ENCODE measurements at places on chromosomes 12 and 14. TPM values are rescaled to one million over a fixed set of nuclear protein-coding genes. Genes with fewer than 3 reads are reported as not detected.

GRCh38 chr12:46103559-46104383, 113.4 kb upstream of the SCAF11 start:
- no peak for DNase-seq
- no peak overlapping the region for H3K27ac ChIP-seq
- H3K36me3 ChIP-seq, result no peaks in the 10 kb centered on the region
- H3K27me3 ChIP-seq, result peaks cover 9% of the 10 kb centered on the region

DNA sequence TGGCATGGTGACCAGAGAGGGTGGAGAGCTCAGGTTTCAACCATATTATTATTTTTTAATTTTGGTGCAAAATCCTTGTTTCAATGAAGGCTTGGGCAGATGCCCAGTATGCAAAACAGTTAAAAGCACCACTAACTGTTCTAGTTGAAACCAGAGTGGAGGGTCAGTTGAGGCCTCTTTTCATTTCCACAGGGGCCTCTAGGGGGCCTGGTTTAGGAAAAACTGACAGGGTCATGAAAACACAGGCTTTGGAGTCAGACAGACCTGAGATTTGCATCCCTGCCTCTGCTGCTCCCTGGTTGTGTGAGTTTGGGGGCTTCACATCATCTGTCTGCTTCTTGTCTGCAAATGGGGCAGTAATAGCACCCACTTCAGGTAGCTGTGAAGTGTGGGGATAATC, 3.3 kb upstream of the RPH3A start:
- H3K27ac ChIP-seq, result no peak overlapping the region
- no peak overlapping the region for H3K4me3 ChIP-seq
- peaks cover 6% of the 10 kb centered on the region for H3K27me3 ChIP-seq
- no peak for DNase-seq
- H3K4me1 ChIP-seq, result no peaks in the 10 kb centered on the region

DNA sequence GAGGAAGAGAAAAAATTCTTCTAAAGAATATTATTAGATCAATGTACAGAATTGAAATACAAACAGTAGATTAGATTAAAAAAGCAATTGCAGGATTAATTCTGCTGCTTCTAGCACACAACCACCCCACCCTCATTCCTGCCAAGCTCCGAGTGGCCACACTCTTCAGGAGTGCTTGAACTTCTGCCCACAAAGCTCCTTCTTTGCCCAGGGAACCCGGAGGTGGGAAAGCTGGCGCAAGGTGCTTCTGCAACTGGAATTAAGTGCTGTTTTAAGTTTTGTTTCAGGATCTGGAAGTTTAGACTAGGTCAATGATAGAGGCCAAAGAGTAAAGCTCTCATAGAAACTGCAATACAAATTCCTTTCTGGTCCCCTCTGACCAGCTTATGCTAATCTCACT, 94.1 kb upstream of the BMP4 start:
- H3K4me3 ChIP-seq, result no peak overlapping the region
- H3K27ac ChIP-seq, result no peak overlapping the region
- no peaks in the 10 kb centered on the region for H3K27me3 ChIP-seq
- no peak for DNase-seq

- no peak overlapping the region for H3K27ac ChIP-seq
- H3K36me3 ChIP-seq, result peaks cover 10% of the 10 kb centered on the region
Measured at GRCh38 chr12:2832550-2833127, 2.2 kb downstream of the NRIP2 start.

DNA sequence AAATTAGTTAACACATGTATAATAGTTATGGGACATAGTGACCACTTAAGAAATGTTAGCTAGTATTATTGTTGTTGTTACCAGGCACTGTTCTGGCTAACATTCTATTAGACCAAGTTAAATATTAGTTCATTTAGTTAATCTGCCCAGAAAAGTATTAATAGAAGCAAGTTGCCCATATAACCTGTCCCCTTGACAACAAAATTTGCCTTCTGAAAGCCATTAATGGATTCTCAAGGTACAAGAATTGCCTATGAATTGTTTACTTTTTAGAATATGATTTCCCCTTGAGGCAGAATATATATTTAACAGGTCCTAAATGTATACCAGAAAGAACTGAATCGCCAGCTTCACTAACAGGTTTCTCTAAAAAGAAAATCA, 167.3 kb upstream of the TMCC3 start:
- peaks cover 13% of the 10 kb centered on the region for H3K36me3 ChIP-seq
- no peak for DNase-seq
- no peaks in the 10 kb centered on the region for H3K27me3 ChIP-seq
- no peaks in the 10 kb centered on the region for H3K4me1 ChIP-seq

- DNase-seq, result no peak
- H3K27me3 ChIP-seq, result peaks cover 5% of the 10 kb centered on the region
- peaks cover 12% of the 10 kb centered on the region for H3K4me1 ChIP-seq
- H3K4me3 ChIP-seq, result no peak overlapping the region
- H3K36me3 ChIP-seq, result no peaks in the 10 kb centered on the region
Measured at GRCh38 chr12:49922349-49923034, 18.8 kb upstream of the FAIM2 start.

DNA sequence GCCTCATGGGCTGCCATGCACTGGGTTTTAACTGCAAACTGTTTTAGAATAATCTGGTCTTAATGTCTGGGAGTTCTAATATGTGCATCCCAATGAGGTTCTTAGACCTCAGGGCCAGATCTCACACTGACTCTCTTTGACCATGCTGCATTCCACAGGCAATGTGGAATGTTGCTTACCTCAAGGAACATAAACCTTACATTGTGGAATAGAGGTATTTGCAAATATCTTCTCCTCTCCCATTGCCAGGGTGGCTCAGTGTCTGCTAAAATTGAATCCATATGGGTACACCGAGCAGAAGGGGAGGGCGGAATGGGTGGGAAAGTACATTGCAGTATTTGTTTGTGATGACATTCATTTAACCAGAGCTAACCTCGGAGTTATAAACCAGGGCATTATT, 78.6 kb downstream of the CHST11 start:
- no peaks in the 10 kb centered on the region for H3K36me3 ChIP-seq
- no peak for DNase-seq
- H3K4me1 ChIP-seq, result peaks cover 11% of the 10 kb centered on the region
- H3K4me3 ChIP-seq, result no peak overlapping the region

DNA sequence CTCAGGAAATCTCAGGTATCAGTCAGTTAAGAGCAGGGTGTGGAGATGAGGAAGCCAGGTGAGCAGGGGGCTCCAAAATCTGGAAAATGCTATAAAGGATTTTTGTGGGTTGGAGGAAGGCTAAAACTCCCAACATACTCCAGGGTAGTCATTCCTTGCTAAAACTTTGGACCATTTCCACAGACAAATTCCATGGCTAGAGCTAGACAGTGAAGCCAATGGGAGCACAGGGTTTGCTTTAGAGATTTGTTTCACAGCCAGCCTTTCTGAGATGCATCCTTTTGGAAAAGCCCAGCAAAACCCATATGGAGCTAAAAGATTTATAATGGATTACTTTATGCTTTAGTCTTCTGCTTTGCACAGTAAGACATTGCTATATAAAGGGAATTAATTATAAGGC, 146.5 kb downstream of the SAMD4A start:
- peak; percentile 52 for DNase-seq
- peak overlapping the region; percentile 66 for H3K27ac ChIP-seq
- no peak overlapping the region for H3K4me3 ChIP-seq
- H3K4me1 ChIP-seq, result peaks cover 63% of the 10 kb centered on the region
- H3K36me3 ChIP-seq, result peaks cover 8% of the 10 kb centered on the region
- H3K27me3 ChIP-seq, result peaks cover 3% of the 10 kb centered on the region

- H3K27ac ChIP-seq, result no peak overlapping the region
- H3K4me1 ChIP-seq, result peaks cover 24% of the 10 kb centered on the region
- no peak overlapping the region for H3K4me3 ChIP-seq
- DNase-seq, result no peak
- peaks cover 16% of the 10 kb centered on the region for H3K36me3 ChIP-seq
Measured at GRCh38 chr14:103514596-103515421, 7.8 kb downstream of the CKB start.

GRCh38 chr14:95537298-95538089, 2.6 kb downstream of the GLRX5 start:
- H3K4me3 ChIP-seq, result peak overlapping the region; percentile 91
- no peak for DNase-seq
- peaks cover 3% of the 10 kb centered on the region for H3K36me3 ChIP-seq
- no peak overlapping the region for H3K27ac ChIP-seq

DNA sequence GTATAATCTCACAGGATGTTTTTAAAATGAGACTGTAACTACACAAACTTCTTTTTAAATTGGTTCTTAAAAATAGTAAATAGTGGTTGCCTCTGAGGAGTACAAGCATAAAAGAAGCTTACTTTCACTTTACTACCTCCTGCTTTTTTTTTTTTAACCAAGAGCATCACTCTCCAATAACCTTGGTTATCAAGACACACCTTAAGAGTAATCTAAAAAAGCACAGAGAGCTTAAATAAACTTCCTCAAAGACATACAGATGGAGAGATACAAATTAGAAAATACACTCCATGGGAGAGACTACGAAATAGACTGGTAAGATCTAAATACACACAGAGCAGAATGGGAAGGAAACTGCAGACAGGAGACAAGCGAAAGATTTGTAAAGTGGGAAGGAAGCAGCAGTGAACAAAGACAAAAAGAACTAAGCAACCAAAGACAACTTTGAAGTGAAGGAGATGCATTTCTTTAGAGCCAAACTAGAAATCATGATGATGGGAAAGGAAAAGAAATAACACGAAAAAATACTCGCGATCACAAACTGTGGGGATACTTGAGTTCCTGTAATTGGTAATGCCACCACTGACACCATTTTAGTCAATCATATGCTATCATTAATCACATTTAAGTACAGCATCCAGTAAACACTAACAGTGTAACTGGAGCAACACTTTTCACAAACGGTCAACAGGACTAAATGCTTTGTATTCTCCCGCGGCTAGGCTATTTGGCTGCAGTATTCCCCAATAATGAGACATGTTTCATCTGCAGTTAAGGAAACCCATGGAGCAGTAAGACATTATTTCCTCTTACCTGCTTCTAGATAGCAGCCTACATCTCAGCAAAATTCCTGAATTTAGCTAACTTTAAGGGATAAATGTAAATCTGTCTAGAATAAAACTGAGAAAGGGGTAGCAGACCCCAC, 8.2 kb downstream of the SINHCAF start:
- peaks cover 61% of the 10 kb centered on the region for H3K4me1 ChIP-seq
- no peaks in the 10 kb centered on the region for H3K27me3 ChIP-seq
- peak overlapping the region; percentile 67 for H3K27ac ChIP-seq
- no peak for DNase-seq

- H3K4me3 ChIP-seq, result no peak overlapping the region
- DNase-seq, result no peak
- no peaks in the 10 kb centered on the region for H3K36me3 ChIP-seq
- H3K27ac ChIP-seq, result no peak overlapping the region
- H3K27me3 ChIP-seq, result peaks cover 20% of the 10 kb centered on the region
- no peaks in the 10 kb centered on the region for H3K4me1 ChIP-seq
Measured at GRCh38 chr14:99951085-99951484, 114.1 kb upstream of the EVL start.

DNA sequence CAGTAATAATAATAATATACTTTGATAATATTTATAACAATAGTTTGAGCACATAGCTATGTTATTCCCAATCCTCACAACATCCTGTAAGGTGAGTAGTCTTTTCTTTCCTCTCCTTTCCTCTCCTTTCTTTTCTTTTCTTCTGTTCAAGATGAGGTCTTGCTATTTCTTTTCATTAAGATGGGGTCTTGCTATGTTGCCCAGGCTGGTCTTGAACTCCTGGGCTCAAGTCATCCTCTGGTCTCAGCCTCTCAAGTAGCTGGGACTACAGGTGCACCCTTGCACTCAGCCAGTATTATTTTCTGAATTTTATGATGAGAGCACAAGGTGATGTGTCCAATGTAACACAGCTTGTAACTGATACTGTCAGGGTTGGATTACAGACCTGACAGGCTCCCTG, 134.6 kb downstream of the OTOGL start:
- H3K4me1 ChIP-seq, result peaks cover 22% of the 10 kb centered on the region
- H3K27me3 ChIP-seq, result no peaks in the 10 kb centered on the region
- no peak overlapping the region for H3K4me3 ChIP-seq
- no peak overlapping the region for H3K27ac ChIP-seq
- no peak for DNase-seq

DNA sequence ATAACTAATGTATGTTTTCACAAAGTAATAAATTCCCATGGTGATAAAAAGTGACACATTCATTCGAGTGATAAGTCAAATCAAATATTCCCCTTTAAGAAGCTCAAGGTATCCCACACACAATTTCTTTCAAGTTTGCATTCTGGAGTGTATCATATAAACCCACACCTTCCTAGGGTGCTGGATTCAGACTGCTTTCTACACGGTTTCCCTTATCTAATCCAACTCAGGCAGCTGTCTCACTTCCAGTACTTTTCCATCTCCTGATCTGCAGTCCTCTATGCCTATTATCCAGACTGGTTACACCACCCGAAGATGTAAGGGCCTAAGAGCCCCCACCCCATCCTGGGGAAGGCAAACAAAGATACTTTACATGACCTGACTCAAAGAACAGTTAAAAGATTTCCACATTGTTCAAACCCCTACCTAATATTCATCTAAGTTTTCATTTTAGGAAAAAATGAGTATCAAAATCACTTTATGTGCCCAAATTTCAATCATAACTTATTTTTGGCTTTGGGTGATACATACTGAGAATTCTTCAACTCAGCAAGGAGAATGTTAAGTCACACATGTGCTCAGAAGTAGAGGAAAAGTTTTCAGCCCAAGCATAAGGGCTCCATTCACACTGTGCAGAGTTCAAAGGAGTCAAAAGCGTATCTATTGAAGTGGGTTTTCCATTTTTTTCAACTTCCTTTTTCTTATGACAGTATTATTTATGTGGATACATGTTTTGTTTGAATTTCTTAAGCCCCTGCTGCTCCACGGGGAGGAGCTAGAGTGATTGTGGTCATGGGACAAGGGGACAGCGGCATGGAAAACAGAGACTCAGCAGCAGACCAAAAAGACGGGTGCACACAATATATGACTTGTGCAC, 41.8 kb downstream of the CORO1C start:
- H3K4me3 ChIP-seq, result peak overlapping the region; percentile 87
- peaks cover 86% of the 10 kb centered on the region for H3K4me1 ChIP-seq
- DNase-seq, result no peak
- peak overlapping the region; percentile 99 for H3K27ac ChIP-seq
- H3K36me3 ChIP-seq, result peaks cover 36% of the 10 kb centered on the region

GRCh38 chr14:99791476-99792209, 1.6 kb upstream of the EML1 start:
- H3K36me3 ChIP-seq, result 0 out of 2 replicates have a peak, but pooled peaks cover under 1% of the 10 kb centered on the region
- peak overlapping the region; percentile 24 for H3K27ac ChIP-seq
- H3K4me1 ChIP-seq, result peaks cover 44% of the 10 kb centered on the region
- H3K4me3 ChIP-seq, result no peak overlapping the region
- H3K27me3 ChIP-seq, result peaks cover 3% of the 10 kb centered on the region

DNA sequence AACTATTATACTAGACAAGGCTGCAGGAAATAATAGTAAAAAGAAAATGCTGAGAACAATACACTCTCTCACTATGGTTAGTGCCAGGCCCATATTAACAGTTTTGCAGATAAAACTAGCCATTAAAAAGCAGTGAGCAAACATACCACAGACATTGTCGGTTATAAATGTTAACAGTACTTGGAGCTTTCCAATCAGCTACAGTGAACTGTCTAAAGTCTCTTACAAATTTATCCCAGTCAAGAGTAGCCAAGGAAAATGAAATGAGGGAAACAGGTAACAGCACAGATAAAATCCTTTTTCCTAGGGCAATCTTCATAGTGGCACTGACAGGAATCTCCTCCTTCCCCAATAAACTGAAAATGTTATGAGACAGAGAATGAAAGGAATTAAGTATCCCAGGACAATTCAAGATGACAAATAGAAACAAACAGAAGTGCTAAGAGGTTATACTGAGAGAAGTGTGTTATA, 30.8 kb downstream of the PAWR start:
- H3K36me3 ChIP-seq, result peaks cover 22% of the 10 kb centered on the region
- H3K4me3 ChIP-seq, result no peak overlapping the region
- DNase-seq, result peak; percentile 2

Gene CLEC4D
- total RNA-seq, result not detected

Gene IGFBP6
- 334 TPM for total RNA-seq

Gene PTPRO
- 0.16 TPM for total RNA-seq

Gene ACVRL1
- total RNA-seq, result 10.8 TPM

Gene RAPGEF3
- total RNA-seq, result 2.2 TPM

Gene TCL1A
- total RNA-seq, result not detected

Gene SLC6A13
- not detected for total RNA-seq

Data from HFFc6 (cell line).